CD8-positive, alpha-beta memory T cell (primary cell): ENCODE measurements at places on chromosomes 5 and 9. TPM values are rescaled to one million over a fixed set of nuclear protein-coding genes. Genes with fewer than 3 reads are reported as not detected.

DNA sequence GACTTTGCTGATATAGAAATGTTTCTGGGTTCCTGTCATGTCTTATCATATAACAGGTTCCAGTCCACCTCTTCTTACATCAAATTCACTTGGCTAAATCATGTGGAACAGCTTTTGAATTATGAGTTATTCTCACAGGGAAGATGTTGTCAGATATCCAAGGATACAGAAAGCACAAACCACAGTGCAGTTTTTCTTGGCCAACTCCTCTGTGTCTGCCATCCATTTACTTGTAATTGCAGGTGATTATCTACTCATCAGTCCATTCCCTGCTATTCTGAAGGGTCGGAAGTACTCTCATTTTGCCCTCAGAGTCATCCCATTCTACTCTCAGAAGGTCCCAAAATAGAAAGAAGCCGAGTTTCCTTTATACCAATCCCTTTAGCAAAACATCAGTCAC lies 10.0 kb downstream of the MARCHF11 start:
- no peaks in the 10 kb centered on the region for H3K36me3 ChIP-seq
- no peak overlapping the region for H3K27ac ChIP-seq
- H3K27me3 ChIP-seq = no peaks in the 10 kb centered on the region
- no peak for DNase-seq

- H3K27ac ChIP-seq = no peak overlapping the region
- H3K36me3 ChIP-seq = no peaks in the 10 kb centered on the region
- H3K27me3 ChIP-seq = no peaks in the 10 kb centered on the region
- H3K4me1 ChIP-seq = no peaks in the 10 kb centered on the region
- no peak overlapping the region for H3K4me3 ChIP-seq
- DNase-seq = no peak
These were observed 703.0 kb upstream of the NUDT12 start for GRCh38 chr5:104265531-104266140.

- H3K27me3 ChIP-seq = no peaks in the 10 kb centered on the region
- H3K27ac ChIP-seq = no peak overlapping the region
- DNase-seq = no peak
- no peaks in the 10 kb centered on the region for H3K4me1 ChIP-seq
These were observed 28.7 kb downstream of the PTTG1 start for GRCh38 chr5:160450164-160450932.

GRCh38 chr9:129779560-129780190 lies 23.3 kb upstream of the TOR1B start:
- no peak overlapping the region for H3K4me3 ChIP-seq
- H3K27ac ChIP-seq = no peak overlapping the region
- H3K27me3 ChIP-seq = no peaks in the 10 kb centered on the region
- H3K4me1 ChIP-seq = peaks cover 10% of the 10 kb centered on the region
- no peak for DNase-seq

GRCh38 chr9:114619191-114619761 lies 8.2 kb downstream of the TMEM268 start:
- H3K27ac ChIP-seq = no peak overlapping the region
- H3K4me3 ChIP-seq = no peak overlapping the region
- no peaks in the 10 kb centered on the region for H3K36me3 ChIP-seq
- peaks cover 6% of the 10 kb centered on the region for H3K4me1 ChIP-seq
- no peaks in the 10 kb centered on the region for H3K27me3 ChIP-seq

Gene CATSPER3
- total RNA-seq = 0.18 TPM

Gene ROPN1L
- not detected for total RNA-seq

Gene LPAR1
- not detected for total RNA-seq
